Activated B cell treated with CpG ODN at 0.5 μM for 24 hours (primary cell): ENCODE measurements at places on chromosomes 7 and 10.

- no peak for DNase-seq
Measured at GRCh38 chr10:110310741-110311140, 6.0 kb upstream of the SMNDC1 start.

- DNase-seq = no peak
Measured at GRCh38 chr10:6667679-6668270, 87.7 kb upstream of the PRKCQ start.

DNA sequence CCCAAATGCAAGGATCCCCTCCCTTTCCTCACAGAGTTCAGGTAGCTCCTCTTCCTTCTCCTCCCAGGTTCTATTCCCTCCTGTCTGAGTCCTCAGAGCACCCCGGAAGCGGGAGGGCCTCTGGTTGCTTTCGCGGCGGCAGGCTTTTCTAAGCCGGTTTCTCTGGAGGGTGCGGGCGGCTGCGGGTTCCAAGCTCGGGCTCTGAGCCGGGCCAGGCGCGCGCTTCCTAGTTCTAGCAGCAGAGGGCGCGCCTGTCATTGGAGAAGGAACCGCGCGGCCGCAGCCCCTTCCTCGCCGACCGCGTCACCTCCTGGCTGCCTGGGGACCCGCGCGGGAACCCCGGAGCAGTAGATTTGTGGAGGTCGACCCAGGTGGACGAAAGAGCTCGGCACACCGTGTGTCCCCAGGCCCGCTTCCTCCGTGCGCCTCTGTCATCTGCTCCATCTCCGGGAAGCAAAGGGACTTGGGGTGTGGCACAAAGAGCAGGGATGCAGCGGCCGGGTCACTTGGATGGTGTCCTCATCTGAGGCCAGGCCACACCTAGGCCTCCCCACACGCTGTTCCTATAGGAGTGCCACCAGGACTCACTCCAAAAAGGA is 389.0 kb upstream of the PODXL start:
- no peak for DNase-seq

DNA sequence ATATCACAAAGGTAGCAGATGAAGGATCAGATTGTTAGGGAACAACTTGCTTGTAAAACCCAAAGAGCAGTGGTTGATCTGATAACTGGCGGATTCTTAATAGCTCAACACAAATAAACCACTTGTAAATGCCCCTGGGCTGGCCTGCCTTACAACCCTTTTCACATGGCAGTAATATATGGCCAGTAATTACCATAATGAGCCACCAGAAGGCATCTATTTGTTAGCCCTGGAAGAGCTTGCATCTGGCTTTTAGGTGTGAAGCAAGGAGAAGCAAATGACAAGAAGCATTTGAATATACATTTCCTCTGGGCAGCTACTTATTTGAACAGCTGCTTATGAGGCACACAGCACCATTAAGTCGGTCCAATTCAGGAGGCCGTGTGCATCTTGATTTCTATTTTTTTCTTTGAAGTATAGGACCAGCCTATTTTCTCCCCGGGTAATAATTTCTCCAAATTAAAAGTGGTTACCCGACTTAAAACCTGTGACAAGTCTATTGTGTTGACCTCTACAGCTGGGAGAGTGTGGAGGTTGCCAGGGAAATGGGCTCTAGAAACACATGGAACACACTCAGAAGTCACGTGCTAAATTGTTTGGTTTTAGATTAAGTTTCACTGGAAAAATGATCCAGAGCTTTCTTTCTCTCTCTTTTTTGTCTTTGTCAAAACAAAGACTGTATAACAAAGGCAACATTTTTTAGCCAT is 113.4 kb downstream of the SEM1 start:
- no peak for DNase-seq

DNA sequence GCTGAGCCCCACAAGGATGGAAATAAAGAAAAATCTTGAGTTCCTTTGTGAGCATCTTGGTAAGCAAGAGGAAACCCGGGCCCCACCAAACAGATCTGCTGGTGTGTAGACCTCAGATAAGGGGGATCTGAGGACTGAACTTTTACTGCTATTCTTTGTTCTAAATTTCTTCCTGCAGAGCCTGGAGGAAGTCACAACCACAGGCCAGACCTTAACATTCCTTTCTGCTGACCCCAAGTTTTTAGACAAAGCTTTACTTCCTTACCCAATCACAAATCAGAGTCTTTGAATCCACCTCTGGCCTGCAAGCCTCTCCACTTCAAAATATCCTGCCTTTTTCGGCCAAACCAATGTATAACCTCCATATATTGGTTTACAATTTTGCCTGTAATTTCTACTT is 352.6 kb upstream of the AUTS2 start:
- DNase-seq = no peak

DNA sequence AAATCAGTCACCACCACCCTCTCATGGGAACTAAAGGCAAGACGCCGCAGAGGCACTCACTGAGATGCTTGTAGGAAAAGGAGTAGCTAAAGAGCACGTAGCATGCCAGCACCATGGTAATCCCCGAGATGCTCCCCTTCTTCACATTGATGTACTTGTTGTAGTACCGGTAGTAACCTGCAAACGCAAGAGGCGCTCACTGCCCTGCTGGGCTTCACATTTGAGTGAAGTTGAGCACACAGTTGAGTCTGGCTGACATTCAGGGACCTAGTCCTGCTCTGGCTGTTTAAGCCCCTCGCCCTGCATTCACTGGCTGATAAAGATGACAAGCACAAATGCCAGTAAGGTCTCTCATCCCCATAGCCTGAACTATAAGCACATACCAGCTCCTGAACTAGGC is 6.9 kb downstream of the ATP5MF start:
- DNase-seq = no peak

DNA sequence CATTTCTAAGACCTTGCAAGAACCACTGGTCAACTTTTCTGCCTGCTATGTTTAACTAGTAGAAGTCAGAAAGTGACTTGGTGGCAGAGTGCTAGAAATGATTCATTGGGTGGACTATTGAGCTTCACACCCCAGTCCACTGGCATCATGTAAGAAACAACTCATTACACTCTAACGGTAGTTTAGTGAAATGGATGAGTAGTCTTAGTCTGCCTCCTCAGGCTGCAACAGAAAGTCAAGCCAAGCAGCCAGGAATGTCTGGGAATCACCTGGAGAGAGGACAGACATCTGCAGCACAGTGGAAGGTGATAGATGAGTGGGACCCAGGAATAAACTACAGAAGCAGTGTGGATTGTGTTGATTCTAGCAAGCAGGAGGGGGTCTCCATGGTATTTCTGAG is 125.4 kb downstream of the AUTS2 start:
- DNase-seq = no peak

- DNase-seq = no peak
Measured at GRCh38 chr10:126840576-126841135, 64.6 kb upstream of the DOCK1 start.

DNA sequence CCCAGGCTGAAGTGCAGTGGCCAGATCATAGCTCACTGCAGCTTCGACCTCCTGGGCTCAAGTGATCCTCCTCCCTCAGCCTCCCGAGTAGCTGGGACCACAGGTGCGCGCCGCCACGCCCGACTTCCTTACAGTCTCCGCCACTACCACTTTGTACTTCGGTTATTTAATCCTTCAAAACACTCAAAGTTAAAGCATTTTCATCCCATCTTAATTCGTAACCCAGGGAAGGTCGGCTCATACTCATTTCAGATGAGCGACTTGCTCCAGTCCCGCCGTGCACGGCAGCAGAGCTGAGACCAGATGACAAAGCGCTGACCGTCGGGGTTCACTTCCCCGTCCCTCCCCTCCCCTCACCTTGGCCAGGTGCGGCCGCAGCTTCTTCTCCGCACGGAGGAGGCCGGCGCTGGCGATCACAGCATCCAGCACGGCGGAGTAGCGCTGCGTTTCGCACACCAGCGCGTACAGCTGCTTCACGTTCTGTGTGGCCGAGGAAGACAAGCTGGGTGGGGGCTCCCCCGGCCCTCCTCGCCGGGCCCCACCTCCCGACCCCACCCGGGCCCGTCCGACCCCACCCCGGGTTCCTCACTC is 457 bp downstream of the NSUN5 start:
- no peak for DNase-seq

- DNase-seq = no peak
Measured at GRCh38 chr10:132310701-132311337, 3.1 kb upstream of the STK32C start.

DNA sequence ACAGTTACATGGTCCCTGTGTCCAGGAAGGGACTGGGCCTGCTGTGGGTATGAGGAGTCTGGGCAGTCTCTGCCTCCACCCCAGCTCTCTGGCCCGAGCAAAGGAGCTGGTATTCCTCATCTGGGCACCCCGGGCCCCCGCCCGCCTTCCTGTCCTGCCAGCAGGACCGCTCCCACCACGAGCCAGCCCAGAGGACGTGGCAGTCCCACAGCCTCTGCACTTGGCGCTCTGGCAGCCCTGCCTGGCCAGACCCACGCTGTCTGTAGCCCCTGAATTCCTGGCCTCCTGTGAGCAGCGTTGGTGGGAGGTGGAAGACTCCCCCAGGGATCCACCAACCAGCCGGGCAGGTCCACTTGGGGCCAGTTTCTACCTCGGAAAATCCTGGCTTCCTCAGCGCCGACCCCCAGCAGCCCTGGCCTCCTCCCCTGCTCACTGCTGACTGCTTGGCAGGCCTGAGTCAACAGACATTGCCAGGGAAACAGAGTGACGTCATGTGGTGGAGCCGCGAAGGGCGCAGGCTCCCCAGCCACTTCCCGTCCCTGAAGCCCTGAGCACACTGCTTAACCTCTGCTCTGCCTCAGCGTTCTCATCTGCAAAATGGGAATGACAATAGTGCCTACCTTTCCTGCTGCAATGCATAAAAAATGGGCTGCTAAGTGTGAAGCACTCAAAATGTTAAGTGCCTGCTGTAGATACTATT is 21.6 kb upstream of the LIMK1 start:
- DNase-seq = peak; percentile 48

DNA sequence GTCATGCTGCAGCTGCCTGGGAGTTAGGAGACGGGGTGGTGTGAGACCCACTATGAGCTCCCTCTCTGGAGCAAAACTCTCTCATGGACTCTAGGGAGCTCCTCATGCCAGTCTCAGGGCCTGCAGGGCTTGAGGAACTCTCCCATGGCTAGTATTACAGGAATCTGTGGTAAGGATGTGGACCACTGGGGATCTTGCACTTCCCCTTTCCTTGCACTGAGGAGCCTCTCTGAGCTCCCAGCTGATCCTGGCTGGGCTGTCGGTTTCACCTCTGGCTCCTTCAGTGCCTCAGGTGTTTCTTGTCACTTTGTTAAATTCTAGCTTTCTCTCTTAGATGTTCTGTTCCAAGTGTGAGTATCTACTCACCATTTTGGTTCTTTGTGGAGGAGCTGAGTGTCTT is 71.6 kb upstream of the IMMP2L start:
- DNase-seq = no peak

GRCh38 chr10:1368842-1369171 is 312.6 kb downstream of the WDR37 start:
- no peak for DNase-seq

DNA sequence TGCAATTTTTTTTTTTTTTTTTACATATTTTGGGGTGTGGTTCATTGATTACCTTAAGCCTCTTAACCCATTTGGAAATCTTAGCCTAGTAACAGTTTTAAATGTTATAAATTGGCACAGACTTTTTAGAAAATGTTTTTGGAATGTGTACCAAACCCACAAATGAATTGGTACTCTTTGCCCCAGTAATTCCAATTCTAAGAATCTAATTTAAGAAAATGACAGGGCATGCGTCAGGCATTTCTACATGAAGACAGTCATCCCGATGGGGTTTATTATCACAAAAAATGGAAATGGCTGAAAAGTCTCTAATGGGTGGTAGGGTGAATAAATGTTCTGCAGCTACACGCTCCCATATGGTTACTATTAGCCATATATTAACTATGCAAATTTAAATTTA is 54.9 kb downstream of the ITIH5 start:
- no peak for DNase-seq

DNA sequence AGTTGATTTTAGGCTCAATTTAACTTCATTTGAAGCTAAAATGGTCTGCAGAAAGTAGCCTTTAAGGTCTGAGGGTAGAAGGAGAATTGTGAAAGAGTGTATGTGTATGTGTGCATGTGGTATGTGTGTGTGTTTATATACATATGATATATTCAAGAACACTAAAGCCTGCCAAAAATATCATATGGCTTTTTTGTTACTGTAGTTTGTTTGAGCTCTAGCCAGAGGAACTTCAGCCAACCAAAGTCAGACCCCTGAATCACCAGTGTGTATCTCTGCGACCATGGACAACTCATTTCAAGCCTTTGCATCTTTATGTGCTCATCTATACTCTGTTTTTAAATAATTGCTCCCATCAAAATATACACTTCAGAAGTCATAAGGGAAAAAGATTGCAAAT is 58.4 kb upstream of the HDAC9 start:
- no peak for DNase-seq

DNA sequence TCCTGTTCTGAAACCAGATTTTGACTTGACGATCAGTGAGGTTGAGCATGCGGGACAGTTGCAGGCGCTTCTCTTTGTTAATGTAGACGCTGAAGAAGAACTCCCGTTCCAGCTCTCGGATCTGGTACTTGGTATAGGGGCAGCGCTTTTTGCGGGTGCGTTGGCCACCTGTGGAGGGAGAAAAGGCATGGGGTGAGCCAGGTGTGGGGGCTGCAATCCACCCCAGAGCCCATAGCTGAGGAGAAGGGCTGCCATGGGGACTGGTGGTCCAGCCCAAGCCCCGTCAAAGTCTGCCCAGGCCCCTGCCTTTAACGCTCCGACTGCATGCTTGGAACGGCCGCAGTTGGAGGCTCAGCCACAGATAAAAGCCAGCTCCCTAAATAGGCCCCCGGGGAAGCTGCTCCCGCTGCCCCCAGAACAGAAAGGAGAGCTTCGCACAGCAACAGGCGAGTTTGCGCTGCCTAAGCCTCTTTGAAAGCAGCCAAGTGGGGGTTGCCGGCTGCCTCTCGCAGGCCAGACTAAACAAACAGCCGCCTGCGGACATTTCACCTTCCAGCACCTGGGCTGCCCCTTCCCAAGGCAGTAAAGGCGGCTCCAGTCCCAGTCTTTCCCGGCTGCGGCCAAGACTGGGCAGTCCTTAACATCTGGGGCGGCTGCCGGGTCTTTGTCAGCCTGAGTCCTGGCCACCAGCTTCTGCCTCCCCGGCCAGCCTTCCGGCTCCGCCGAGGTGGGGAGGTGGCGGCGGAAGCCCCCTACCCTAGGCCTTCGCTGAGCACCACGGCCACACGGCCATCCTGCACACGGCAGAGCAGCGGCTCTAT is 2.0 kb downstream of the HOXA11 start:
- peak; percentile 16 for DNase-seq

DNA sequence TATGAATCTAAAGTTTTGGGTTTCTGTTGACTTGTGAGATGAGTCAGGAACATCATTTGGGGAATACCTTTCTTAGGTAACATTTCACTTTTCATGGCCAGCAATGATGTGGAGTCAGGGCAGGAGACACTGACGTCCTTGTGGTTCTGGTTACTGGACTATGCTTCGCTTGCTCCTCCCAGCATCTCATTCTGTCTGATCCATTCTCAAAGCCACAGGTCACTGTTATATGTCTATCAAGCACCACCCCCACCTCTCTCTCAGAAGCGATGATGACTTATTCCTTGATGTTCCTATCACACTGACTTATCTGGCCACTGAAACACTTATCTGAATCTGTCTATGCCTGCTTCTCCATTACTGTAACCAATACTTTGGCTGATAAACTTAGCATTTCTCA is 51.6 kb downstream of the TES start:
- no peak for DNase-seq

- no peak for DNase-seq
Measured at GRCh38 chr7:128167791-128168666, 73.0 kb upstream of the LEP start.

- no peak for DNase-seq
Measured at GRCh38 chr7:29039821-29040578, 81.9 kb upstream of the TRIL start.

GRCh38 chr10:178723-179122 is 43.5 kb downstream of the ZMYND11 start:
- DNase-seq = no peak
